D341Med (cell line): ENCODE measurements at places on chromosomes 3 and 15.

DNA sequence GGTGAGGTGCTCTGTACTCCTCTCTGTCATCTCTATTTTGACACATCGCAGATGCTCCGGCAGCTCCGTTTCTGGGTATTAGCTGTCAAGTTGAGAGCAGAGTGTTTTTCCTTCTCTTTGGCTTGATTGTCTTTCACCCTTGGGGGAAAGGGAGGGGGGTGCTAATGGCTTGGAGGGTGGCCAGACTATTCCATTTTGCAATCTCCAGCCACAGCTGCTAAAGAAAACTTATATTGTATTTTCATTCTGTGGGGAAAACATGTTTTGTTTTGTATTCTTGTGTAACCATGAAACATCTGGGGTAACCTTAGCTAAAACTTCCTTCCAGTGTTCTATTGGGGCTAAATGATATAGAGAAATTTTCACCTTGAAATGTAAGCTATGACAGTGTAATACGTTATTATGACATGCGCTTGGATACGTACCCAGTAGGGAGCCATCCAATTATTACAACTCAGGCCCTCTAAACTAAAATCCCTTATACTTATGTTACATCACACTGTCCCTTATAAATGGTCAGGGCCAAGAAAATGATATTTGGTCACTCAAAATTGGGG is 14.0 kb upstream of the LARP6 start:
- DNase-seq = no peak

DNA sequence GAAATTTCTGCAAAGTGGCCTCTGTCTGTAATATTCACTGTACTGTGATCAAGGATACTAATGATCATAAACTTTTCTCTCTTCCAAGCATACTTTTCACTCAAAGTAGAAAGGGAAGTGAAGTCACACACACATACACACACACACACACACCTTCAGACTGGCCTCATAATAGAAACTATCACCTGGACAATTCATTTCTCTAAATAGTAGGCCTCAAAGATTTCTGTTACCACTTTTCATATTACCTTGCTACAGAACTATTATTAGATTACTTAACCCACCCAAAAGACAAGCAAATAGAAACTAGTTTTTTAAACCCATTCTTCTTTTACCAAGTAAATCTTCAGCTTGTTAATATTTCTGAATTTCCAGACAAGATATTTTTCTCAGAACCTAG is 12.2 kb downstream of the CPB1 start:
- no peak for DNase-seq

DNA sequence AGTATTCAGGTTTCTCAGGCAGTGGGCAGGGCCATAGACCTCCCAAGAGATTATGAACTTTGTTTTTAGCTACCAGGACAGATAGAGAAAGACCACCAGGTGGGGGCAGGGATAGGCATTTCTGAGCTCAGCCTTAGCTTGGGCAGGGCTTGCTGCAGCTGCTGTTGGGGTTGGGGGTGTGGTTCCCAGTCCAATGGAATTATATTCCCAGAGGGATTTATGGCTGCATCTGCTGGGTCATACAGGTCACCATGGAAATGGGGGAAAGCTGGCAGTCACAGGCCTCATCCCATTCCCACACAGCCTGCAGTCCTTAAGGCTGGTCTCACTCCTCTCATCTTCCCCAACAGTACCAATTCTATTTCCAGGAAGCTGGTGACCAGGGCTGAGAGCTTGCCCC is 144.6 kb upstream of the ZPLD1 start:
- DNase-seq = no peak

DNA sequence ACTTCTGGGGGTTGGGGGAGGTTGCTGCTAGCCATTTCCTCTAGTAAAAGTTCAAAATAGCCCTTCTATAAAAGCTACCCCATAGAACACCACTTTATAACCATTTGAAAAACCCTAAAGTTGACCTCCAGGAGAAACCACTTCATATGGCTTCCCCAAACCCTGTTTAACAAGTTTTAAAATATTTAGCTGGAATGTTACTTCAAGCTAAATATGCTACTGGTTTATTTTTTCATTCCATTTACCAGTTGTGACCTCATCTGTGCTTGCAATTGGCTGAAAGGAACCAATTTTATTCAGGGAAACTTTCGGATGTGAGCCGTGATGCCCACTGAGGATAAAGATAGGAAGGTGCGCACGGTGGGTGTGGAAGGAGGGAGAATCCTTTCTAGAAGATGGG is 221.3 kb downstream of the SUCLG2 start:
- no peak for DNase-seq

- no peak for DNase-seq
Observed at GRCh38 chr3:105154692-105155091, 212.0 kb upstream of the ALCAM start.

- no peak for DNase-seq
Observed at GRCh38 chr15:71281256-71281655, 166.0 kb downstream of the THSD4 start.

GRCh38 chr3:148896062-148896461 is 31.0 kb downstream of the CPA3 start:
- no peak for DNase-seq

DNA sequence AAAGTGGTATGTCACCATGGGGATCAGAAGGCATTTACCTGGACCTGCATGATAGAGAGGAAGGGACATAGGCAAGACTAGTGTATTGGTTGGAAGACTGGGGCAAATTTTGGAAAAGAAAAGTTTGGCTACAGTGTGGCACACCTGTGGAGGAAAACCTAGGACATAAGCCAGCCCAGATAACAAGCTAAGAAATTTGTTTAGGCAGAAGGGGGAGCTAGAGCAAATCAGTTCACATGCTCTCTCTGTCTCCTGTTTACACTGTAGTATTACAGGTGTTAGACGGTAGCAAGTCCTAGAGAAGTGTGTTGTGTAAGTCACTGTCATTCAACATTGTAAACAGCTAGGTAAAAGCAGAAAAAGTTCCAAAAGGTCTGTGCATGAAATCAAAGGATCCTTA is 11.9 kb upstream of the ALDH1A2 start:
- DNase-seq = no peak

- DNase-seq = no peak
Observed at GRCh38 chr15:61025781-61026180, 203.3 kb downstream of the RORA start.

DNA sequence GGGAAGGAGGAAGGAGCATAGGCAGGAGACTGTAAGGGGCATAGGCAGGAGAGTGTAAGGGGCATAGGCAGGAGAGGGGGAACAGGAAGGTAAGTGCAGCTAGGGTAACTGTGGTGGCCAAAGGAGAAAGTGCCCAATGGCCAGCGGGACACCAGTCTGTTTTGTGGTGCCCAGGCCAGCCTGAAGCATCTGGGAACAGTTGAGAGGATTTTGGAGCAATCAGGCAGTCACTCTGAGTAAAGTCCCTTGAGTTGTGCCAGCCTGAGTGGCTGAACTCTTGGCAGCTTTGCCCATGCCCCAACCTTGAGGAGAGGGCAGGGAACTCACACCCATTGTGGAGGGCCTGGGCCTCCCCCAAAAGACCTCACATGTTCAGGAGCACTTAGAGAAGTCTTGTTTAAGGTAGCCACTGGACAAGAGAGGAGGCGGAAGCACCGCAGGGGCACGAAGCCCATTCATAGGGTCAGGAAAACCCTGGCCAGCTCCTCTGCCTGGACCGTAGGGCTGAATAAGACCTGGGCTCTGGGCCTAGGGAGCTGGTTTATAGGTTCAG is 3.5 kb upstream of the TGM5 start:
- DNase-seq = no peak

DNA sequence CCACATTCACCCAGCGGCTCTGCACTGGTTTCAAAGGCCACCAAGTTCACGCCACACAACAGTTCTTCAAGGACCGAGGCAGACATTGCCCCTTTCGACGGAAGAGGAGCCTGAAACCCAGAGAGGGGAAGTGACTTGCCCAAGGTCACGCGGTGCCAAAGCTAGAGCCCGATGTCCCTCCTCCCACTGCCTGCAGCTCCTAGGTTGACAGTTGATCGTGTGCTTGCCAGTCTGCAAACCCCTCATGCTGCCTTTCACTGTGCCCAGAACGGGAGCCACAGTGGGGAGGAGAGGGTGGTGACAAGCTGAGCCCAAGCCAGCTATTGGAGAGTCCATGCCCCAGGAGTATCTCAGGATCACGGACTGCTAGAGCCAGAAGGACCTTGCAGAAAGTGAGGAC is 230.9 kb downstream of the XXYLT1 start:
- peak; percentile 15 for DNase-seq

- peak; percentile 93 for DNase-seq
Observed at GRCh38 chr3:194135806-194136518, at the start of gene HES1. Gene HES1 (plus strand): TSS chr3:194136148. CDS start chr3:194136381, 233 bp downstream.

DNA sequence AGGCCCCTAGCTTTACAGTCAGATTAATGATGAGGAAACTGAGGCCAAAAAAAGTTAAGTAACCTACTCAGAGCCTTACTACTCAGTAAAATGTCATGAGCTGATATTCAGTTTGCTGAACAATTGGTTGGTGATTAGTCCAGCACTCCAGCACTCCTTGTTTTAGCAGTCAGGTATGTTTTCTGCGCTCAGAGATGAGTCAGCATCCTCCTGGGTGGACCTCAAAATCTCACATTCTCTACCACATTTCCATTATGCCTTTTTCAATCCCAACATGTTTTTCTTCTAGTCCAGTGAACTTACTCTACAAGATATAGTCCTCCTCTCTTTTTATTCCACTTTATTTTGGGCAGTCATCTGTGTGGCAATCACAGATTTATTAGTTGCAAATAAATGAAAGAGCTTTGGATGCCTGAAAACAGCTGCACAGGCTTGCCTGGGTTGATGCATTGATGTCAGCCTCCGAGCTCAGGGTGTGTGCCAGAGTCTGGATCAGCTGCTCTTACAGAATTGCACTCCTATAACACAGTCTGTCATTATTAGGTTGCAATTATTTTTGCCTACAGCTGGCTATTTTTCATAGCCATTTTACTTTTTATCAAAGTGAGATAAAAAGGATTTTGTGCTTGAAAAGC is 133.2 kb downstream of the ARPP21 start:
- no peak for DNase-seq

GRCh38 chr3:46369151-46369550 is 1.6 kb upstream of the CCR5 start:
- no peak for DNase-seq

- DNase-seq = no peak
Observed at GRCh38 chr15:33608714-33609113, 297.9 kb downstream of the RYR3 start.
